ENCODE measurements at places on chromosomes 16 and 17.

- no peaks in the 10 kb centered on the region for H3K27me3 ChIP-seq
- H3K4me1 ChIP-seq, result no peaks in the 10 kb centered on the region
- no peak overlapping the region for H3K27ac ChIP-seq
- no peak overlapping the region for H3K4me3 ChIP-seq
These were observed 271.1 kb upstream of the CDH11 start for GRCh38 chr16:65392806-65393565.

- DNase-seq, result no peak
- H3K27me3 ChIP-seq, result no peaks in the 10 kb centered on the region
- H3K4me3 ChIP-seq, result no peak overlapping the region
- no peaks in the 10 kb centered on the region for H3K36me3 ChIP-seq
These were observed 109.6 kb downstream of the CLEC16A start for GRCh38 chr16:11053916-11054460.

GRCh38 chr17:17079761-17080160 lies 37.5 kb downstream of the MPRIP start:
- DNase-seq, result no peak
- H3K36me3 ChIP-seq, result no peaks in the 10 kb centered on the region
- H3K27me3 ChIP-seq, result no peaks in the 10 kb centered on the region
- no peak overlapping the region for H3K27ac ChIP-seq

DNA sequence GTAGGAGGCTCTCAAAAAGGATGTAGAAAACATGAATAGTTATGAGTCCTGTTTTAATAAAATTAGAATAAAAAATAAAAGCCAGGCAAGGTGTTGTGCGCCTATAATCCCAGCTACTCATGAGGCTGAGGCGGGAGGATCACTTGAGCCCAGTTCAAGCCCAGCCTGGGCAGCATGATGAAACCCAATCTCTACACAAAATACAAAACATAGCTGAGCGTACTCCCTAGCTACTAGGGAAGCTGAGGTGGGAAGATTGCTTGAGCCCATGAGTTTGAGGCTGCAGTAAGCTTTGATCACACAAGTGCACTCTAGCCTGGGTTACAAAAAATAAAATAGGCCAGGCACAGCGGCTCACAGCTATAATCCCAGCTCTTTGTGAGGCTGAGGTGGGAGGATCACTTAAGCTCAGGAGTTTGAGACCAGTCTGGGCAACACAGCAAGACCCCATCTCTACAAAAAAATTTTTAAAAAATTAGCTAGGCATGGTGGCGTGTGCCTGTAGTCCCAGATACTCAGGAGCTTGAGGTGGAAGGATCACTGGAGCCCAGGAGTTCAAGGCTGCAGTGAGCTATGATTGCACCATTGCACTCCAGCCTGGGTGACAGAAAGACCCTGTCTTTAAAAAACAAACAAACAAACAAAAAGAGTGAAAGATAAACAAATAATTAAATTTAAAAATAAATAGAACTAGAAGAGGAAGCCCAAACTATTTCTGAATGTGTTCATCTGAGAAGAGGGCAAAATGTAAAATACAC lies 17.2 kb upstream of the PRM1 start:
- DNase-seq, result no peak
- H3K27ac ChIP-seq, result no peak overlapping the region
- no peaks in the 10 kb centered on the region for H3K27me3 ChIP-seq
- H3K36me3 ChIP-seq, result no peaks in the 10 kb centered on the region
- no peak overlapping the region for H3K4me3 ChIP-seq

GRCh38 chr16:57600048-57600835 lies 28.2 kb upstream of the ADGRG1 start:
- H3K27ac ChIP-seq, result no peak overlapping the region
- peaks cover 4% of the 10 kb centered on the region for H3K27me3 ChIP-seq
- DNase-seq, result peak; percentile 85
- no peaks in the 10 kb centered on the region for H3K36me3 ChIP-seq
- H3K4me1 ChIP-seq, result peaks cover 4% of the 10 kb centered on the region
- H3K4me3 ChIP-seq, result no peak overlapping the region

DNA sequence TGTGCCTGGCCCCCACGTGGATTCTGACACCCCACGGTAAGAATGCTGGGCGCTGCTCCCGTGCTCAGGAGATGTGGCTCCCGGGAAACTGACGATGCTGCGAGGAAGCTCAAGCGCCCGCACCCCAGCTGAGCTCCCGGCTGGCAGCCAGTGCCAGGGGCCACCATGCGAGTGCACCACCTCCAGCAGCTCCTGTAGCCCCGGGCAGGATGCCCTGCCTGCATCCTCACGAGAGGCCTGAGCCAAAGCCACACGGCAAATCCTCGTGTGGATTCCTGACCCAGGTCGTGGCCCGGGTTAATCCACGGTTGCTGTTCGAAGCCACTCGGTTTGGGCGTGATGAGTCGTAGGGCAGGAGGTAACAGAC lies 11.6 kb upstream of the DPEP1 start:
- no peaks in the 10 kb centered on the region for H3K36me3 ChIP-seq
- H3K4me3 ChIP-seq, result no peak overlapping the region
- H3K4me1 ChIP-seq, result peaks cover 4% of the 10 kb centered on the region
- H3K27ac ChIP-seq, result no peak overlapping the region

GRCh38 chr16:21097151-21097550 lies 53.5 kb downstream of the DNAH3 start:
- H3K4me1 ChIP-seq, result no peaks in the 10 kb centered on the region
- H3K4me3 ChIP-seq, result no peak overlapping the region
- no peaks in the 10 kb centered on the region for H3K36me3 ChIP-seq
- H3K27me3 ChIP-seq, result no peaks in the 10 kb centered on the region

DNA sequence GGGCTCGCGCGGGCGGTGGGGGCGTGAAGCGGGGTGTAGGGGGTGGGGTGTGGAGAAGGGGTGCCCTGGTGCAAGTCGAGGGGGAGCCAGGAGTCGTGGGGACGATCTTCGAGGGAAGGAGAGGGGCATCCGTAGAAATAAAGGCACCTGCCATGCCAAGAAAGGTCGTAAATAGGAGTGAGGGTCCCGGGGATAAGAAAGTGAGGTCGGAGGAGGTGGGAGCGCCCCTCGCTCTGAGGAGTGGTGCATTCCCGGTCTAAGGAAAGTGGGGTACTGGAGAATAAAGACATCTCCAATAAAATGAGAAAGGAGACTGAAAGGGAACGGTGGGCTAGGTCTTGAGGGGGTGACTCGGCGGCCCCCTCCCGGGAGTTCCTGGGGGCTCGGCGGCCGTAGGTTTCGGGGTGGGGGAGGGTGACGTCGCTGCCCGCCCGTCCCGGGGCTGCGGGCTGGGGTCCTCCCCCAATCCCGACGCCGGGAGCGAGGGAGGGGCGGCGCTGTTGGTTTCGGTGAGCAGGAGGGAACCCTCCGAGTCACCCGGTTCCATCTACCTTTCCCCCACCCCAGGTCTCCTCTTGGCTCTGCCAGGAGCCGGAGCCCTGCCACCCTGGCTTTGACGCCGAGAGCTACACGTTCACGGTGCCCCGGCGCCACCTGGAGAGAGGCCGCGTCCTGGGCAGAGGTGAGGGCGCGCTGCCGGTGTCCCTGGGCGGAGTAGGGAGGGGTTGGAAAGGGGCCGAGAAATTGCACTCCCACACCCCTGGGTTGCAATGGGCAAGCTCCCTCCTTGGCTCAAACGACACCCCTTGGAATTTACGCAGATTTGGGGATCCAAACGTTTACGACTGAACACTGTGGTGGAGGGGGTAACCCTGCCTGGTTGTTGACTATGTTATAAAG lies 888 bp downstream of the CDH1 start:
- H3K4me1 ChIP-seq, result peaks cover 10% of the 10 kb centered on the region
- H3K36me3 ChIP-seq, result no peaks in the 10 kb centered on the region
- peak overlapping the region; percentile 58 for H3K4me3 ChIP-seq

GRCh38 chr17:230395-230770 lies 48.9 kb upstream of the DOC2B start:
- DNase-seq, result no peak
- peaks cover 7% of the 10 kb centered on the region for H3K4me1 ChIP-seq
- no peak overlapping the region for H3K27ac ChIP-seq
- H3K27me3 ChIP-seq, result no peaks in the 10 kb centered on the region

DNA sequence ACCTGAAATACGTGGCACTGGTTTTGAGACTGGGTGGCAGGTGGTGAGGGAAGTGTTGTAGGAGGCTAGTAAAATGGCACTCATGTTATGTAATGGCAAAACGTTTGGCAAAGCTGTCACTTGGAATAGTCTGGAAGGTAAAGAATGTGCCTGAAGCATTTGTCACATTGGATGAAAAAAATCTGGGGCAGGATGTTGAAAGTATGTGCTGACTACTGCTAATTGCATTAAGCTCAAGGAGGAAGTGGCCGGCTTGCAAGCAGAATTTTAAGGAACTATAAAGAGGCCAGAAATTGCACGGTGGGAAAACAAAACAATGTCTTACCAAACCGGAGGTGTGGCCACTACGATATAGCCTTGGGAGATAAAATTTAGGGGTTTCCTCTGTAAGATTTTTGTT lies 26.6 kb upstream of the NLRP1 start:
- H3K27me3 ChIP-seq, result no peaks in the 10 kb centered on the region
- no peaks in the 10 kb centered on the region for H3K36me3 ChIP-seq
- H3K4me1 ChIP-seq, result no peaks in the 10 kb centered on the region
- H3K4me3 ChIP-seq, result no peak overlapping the region
- DNase-seq, result no peak

DNA sequence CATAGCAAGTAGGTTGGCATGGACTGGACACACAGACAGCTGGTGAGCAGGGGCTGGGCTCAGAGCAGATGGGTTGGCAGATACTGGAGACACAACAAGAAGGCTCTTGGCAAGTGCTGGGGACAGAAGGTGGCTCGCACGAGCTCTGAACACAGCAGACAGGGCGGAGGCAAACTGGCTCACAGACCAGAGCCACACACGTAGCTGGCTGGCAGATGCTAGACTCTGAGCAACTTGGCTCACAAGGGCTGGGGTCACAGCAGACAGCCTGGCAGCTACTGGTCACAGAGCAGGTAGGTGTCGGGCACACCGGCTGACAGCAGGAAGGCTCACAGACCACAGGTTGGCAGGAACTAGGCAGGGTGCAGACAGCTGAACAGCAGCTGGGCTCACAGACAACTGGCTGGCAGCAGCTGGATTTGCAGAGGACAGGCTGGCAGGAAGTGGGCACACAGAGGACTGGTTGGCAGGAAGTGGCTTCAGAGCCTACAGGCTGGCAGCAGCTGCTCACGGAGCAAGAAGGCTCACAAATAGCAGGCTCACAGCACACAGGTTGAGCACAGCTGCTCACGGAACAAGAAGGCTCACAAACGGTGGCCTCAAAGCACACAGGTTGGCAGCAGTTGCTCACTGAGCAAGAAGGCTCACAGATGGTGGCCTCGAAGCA lies 725 bp downstream of the KRTAP16-1 start:
- H3K27ac ChIP-seq, result no peak overlapping the region
- no peak for DNase-seq
- H3K27me3 ChIP-seq, result no peaks in the 10 kb centered on the region
- H3K36me3 ChIP-seq, result no peaks in the 10 kb centered on the region
- H3K4me1 ChIP-seq, result peaks cover 3% of the 10 kb centered on the region

DNA sequence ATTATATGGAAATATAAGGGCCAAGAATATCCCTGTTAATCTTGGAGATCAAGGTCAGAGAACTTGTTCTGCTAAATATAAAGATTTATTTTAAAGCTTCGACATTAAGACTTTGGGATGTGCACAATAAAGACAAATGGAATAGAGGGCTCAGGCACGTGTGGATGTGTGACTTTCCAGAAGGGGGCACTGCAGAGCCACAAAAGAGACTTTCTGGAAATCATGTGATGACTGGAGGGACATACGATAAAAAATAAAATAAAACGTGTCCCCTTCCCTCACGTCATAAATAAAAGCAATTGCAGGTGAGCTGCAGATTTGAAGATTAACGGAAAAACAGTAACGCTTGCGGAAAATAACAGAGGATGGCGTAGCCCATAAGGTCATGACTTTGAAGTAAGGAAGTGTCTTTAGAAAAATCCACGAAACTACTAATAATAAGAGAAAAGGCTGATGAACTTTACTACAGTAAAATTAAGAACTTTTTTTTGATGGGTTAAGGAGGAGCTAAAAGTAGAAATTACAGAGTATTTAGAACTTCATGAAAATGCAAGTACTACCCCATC lies 9.4 kb upstream of the ENGASE start:
- H3K27ac ChIP-seq, result no peak overlapping the region
- no peaks in the 10 kb centered on the region for H3K36me3 ChIP-seq
- peaks cover 5% of the 10 kb centered on the region for H3K27me3 ChIP-seq
- H3K4me3 ChIP-seq, result no peak overlapping the region
- H3K4me1 ChIP-seq, result no peaks in the 10 kb centered on the region

DNA sequence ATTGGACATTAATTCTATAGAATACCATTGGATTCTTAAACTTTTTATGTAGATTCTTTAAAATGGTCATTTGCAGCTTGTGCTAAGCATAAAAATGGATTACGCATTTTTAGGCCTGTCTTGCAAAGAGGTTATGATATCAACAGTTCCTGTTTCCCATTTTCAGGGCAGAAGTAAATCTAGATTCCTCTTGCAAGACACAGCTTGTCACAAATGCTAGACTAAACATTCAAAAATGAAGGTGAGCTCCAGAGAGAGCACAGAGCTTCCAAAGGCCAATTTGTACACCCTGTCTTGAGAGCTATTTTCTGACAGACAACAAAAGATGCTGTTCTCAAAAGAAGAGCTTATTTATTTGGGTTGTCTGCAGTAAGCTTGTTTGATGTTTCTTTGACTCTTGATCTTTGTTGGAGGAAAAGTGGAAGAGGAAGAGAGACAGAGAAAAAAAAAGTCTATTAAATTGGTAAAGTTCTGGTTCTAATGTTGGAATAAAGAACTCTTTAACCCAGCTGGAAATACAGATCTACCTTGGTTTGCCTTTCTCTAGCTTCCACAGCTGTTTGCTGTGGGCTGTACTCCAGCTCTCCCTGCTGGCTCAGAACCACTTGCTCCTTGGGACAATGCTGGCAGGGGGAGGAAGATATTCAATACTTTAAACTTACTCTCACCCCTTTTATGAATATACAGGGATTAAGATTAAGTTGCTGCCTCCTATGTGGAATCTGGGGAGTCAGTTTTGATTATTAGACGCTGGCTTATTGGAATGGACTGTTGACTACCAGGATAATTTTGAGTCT lies 651.8 kb downstream of the CDH11 start:
- H3K4me3 ChIP-seq, result no peak overlapping the region
- peaks cover 4% of the 10 kb centered on the region for H3K4me1 ChIP-seq
- H3K27ac ChIP-seq, result no peak overlapping the region

DNA sequence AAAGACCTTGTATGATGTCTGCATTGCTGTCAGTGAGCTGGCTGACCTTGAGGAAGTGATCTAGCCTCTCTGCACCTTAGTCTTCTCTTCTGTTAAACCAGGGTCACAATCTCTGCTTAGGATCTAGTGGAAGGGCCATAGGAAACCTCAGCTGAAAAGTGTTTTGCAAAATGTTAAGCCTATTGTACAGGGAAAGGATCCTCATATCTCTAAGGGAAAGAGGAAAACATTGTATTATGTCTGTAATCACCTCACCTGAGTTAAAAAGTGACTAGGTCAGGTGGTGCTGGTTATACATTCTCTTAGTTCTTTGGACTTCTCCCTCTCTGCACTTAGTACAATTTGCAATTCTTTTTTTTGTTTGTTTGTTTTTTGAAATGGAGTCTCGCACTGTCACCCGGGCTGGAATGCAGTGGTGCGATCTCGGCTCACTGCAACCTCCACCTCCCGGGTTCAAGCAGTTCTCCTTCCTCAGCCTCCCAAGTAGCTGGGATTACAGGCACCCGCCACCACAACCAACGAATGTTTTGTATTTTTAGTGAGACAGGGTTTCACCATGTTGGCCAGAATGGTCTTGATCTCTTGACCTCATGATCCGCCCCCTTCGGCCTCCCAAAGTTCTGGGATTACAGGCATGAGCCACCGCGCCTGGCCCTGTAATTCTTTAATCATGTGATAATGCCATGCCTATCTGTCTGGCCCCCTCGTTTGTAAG lies 2.0 kb upstream of the SEPHS2 start:
- H3K27me3 ChIP-seq, result no peaks in the 10 kb centered on the region
- no peak overlapping the region for H3K4me3 ChIP-seq
- no peak overlapping the region for H3K27ac ChIP-seq
- H3K4me1 ChIP-seq, result peaks cover 7% of the 10 kb centered on the region
- DNase-seq, result no peak

GRCh38 chr16:53084746-53085334 lies 30.0 kb downstream of the CHD9 start:
- H3K4me3 ChIP-seq, result no peak overlapping the region
- H3K27me3 ChIP-seq, result no peaks in the 10 kb centered on the region
- H3K4me1 ChIP-seq, result peaks cover 29% of the 10 kb centered on the region
- DNase-seq, result no peak

Measured in neural progenitor cell (in vitro differentiated cells).